ENCODE measurements at places on chromosomes 5 and 9.

DNA sequence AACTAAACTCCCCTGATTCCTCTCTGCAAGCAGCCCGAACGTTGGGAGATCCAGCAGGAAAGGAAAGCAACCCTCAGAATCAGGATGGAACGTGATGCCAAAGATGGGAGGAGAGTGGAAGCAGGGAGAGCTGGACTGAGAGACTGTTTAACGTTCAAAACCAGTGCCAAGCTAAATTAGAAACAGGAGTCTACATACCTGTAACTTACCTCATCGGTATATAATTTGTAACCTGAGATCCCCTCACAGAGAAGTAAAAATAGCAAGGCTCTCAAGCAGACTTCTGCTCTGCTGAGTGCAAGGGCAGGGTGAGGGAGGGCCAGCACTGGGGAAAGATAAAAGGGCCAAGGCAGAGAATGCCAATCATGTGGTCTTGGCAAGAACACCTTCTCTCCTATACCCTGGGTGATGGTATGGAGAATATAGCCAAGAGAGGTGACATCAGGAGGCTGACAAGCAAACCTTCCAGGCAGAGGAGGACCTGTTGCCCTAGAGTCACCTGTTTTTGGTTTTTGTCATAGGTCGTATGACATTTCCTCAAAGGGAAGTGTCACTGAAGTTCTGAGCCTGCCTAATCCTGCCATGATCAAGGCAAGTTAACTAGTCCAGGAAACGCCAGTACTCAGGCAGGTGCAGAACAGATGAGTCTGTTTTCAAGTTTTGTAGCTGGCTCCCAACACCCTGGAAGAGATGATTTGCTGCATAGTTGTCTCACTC is 472.0 kb downstream of the NFIB start:
- DNase-seq = no peak

DNA sequence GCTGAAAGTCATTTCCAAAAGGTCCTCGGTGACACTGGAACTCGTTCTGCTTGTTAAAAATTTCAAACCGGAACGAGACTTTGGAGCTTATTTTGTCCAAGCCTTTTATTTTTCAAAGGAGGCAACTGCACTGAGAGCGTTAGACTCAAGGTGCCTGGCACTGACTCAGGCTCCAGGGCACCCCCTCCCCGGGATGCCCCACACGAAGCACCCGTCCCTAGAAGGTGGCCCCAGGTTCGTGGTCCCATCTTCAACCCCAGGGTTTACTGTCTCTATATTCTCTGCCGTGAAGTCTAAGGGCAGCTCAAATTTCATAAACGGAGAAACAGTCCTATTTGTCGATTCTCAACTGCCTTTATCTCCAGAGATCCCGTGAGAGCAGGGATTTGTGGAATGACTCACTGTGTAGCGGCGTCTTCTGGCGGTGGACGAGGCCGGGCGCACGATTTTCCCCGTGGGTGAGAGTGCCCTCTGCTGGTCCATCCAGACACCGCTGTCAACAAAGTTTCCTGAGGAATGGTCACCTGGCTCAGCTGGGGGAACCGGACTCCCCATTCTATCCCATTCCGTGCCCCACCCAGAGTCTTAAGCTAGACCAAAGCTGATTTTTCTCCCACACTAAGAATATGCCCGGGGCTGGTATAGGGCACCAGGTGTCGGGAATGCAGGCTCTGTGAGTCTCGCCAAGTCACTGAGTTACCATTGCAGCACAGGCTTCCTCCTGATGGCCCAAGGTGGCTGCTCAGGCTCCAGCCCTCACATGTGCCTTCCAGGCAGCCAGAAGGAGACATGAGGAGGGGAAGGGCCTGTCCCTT is 27.1 kb upstream of the SLC6A19 start:
- DNase-seq = peak; percentile 80

DNA sequence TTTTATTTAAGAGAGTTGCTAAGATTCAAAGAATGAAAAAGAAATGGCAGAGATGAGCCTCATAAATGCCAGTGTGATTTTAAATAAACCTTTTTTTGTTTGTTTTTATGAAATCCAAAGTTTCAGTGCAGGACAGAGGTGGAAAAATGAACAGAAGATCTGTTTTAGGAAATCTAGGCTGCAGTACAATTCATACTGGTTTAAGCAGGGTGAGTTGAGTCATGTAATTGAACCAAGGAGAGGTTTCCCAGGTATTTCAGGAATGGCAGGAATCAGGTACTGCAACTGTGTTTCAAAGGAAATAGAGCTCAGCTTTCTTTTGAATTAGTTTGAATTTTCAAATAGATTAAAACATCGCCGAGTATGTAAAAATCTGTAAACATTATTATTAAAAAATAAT is 3.0 kb upstream of the ANKRD31 start:
- no peak for DNase-seq

DNA sequence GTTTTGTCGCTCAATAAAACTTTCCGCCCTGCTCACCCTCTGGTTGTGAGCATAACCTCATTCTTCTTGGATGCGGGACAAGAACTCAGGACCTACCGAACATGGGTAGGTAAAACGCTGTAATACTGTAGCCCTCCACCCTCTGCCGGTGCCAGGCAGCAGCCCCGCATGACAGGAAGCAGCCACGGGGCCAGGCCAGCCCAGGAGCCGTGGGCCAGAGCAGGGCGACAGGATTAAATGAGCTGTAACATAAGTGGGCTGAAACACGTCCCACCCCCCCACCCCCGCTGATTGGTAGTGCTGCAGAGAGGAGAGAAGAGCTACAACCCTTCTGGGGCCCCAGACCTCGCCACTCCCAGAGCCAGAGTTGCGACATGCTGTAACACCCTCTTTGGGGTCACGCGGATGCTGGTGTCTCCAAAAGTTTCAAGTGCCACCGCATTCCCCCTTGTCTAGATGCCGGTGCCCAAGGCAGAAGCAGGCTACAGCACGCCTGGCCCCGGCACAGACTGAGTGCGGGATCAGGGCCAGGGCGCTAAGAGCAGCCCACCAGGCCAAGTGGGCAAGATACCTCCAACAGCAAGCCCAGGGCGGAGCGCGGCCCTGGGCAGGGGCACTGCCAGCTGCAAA is 81.8 kb downstream of the FBXW11 start:
- no peak for DNase-seq

GRCh38 chr9:99135456-99135855 is 30.5 kb downstream of the TGFBR1 start:
- no peak for DNase-seq

GRCh38 chr9:118162716-118163115 is 458.5 kb downstream of the TLR4 start:
- no peak for DNase-seq

GRCh38 chr5:101012880-101013279 is 109.8 kb upstream of the ST8SIA4 start:
- peak; percentile 1 for DNase-seq

DNA sequence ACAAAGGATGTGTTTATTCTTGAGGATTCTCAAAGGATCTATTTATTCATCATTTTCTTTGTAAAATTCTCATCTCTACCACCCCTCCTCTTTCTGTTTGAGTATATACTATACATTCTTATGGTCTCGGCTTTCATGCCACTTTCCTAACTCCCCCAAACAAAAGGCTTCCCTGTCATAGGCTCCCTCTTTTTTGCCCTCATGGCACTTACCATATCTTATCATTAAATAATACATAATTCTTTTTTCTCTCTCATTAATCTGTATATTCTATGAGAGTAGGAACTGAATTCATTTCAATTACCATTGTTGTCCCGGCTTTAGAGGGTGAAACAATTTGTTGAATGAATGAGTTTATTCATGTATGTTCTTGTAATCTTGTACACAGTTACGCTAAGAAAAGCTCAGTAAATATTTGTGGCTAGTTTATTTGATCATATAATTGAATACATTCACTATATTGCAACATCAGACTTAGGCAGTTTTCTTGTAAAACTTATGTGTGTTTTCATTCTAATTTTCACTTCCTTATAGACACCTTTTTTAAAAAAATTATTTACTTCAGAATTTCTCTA is 254.6 kb downstream of the EDIL3 start:
- DNase-seq = no peak

DNA sequence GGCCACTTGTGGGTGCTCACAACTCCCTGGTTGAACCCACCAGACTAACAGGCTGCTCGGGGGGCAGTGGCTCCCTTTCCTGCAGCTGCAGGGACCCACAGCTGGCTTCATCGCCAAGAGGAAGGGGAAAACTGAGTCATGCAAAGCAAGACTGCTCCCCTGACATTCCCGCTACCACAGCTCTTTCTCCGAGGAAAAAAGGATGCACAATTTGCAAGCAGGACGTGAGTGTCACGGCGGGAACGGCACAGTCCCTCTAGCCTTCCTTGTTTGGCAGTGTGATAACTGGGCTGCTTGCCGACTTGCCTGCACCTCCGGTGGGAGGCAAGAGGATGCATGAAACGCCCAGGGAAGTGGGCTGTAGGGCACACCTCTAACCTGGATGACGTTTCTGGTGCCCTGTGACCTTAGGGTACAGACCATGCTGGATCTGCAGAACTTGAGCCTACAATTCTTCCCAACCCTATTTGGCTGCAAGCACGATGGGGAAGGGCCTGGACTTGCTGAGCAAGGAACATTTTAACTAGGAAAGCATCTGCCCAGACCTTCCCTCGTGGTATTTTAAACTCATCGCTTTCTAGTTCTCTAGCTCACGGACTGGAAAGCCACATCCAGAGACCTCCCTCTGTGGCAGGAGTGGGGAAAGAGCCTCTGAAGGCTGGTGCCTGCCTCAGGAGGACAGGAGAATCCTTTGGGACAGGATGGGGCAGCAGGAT is 7.8 kb downstream of the SH3PXD2B start:
- peak; percentile 18 for DNase-seq

- no peak for DNase-seq
Observed at GRCh38 chr5:134758176-134758503, 439 bp upstream of the DDX46 start.

- DNase-seq = peak; percentile 89
Observed at GRCh38 chr5:143576711-143577484, 173.4 kb upstream of the NR3C1 start.

GRCh38 chr9:133803028-133803585 is 65.0 kb upstream of the SARDH start:
- no peak for DNase-seq

- DNase-seq = no peak
Observed at GRCh38 chr9:126225611-126226609, 100.7 kb upstream of the MVB12B start.

DNA sequence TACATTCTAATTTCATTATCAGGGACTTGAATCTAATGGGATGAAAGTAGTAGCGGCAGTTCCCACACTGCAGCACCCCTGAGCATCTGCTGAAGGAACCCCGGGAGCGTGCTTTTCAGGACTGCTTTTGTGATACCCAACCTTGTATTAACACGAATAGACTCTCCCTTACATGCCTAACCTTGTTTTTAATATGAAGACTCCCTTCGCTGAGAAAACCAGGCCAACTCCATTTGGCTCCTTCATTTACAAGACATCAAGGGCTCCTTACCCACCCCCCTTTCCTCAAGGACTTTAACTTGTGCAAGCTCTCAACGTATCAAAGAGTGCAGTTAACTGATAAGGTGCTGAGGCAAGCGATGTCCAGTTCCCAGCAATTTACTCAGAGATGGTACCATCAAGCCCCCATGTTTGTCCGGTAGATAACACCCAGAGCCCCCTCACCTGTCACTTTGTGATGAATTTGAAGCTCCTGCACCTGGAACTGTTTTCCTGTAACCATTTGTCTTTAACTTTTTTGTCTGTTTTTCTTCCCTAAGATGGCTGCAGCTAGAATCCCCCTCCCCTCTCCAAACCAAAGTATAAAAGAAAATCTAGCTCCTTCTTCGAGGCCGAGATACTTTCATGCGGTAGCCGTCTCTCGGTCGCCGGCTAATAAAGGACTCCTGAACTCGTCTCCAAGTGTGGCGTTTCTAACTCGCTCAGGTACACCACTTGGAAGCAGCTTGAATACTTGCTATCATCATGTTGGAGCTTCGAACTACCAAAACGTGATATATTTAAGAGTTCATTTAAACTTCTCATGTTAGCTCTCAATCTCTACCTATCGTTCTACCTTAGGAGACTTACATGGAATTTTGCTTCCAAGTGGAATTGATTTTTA is 10.7 kb downstream of the HNRNPH1 start:
- no peak for DNase-seq

- DNase-seq = peak; percentile 13
Observed at GRCh38 chr5:124156415-124156996, 589.9 kb downstream of the ZNF608 start.

GRCh38 chr5:151055336-151055735 is 25.5 kb downstream of the TNIP1 start:
- no peak for DNase-seq

GRCh38 chr5:54822324-54822687 is 163.1 kb downstream of the ESM1 start:
- no peak for DNase-seq

- no peak for DNase-seq
Observed at GRCh38 chr9:126443144-126443543, 116.5 kb downstream of the MVB12B start.

DNA sequence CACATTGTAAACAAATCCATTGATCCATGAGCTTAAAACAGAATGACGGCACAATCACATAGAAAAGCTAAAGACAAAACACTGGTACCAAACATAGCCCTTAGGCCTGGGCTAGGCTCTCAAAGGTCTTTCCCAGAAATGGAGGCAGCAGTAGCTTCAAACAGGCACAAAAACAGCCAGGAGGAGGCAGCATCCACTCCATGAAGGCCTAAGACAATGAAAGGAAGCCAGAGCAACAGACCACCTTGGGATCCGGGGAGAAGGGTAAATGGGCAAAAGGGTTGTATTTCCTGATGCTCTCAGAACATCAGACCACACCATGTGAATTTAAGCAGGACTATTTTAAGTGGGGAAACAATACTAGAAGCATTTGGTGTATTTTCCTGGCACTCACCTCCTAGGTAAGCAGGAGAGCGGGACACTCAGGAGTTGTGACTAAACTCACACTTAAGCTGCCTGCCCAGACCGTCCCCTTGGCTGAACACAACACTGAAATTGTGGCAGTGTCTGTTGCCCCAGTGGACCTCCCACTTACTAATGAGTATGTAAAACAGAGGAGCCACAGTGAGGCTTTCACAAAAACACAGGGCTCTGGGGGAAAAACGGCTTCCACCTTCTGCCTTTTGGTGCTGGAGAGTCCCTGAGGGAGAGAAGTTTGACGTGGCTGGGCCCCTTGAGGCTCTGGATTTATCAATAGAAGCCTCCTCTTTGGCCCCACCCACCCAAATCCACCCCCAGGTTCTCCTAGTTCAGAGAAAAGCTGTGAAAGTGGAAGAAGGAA is 11.9 kb downstream of the GNPDA1 start:
- peak; percentile 24 for DNase-seq
